ENCODE measurements at places on chromosomes 5 and 9. TPM values are rescaled to one million over a fixed set of nuclear protein-coding genes. Genes with fewer than 3 reads are reported as not detected.

The CBY3 gene
- total RNA-seq: not detected

The DRD1 gene
- not detected for total RNA-seq

The RNF183 gene
- not detected for total RNA-seq

The ZNF300 gene
- 33.9 TPM for total RNA-seq

The FRMD3 gene
- total RNA-seq: 20.7 TPM

All from glutamatergic neuron (in vitro differentiated cells).